Activated CD8-positive, alpha-beta memory T cell treated with anti-CD3 and anti-CD28 coated beads for 4 hours (primary cell): ENCODE measurements at places on chromosomes 6 and 20.

GRCh38 chr20:24935766-24936525 is 13.1 kb upstream of the CST7 start:
- DNase-seq, result no peak

DNA sequence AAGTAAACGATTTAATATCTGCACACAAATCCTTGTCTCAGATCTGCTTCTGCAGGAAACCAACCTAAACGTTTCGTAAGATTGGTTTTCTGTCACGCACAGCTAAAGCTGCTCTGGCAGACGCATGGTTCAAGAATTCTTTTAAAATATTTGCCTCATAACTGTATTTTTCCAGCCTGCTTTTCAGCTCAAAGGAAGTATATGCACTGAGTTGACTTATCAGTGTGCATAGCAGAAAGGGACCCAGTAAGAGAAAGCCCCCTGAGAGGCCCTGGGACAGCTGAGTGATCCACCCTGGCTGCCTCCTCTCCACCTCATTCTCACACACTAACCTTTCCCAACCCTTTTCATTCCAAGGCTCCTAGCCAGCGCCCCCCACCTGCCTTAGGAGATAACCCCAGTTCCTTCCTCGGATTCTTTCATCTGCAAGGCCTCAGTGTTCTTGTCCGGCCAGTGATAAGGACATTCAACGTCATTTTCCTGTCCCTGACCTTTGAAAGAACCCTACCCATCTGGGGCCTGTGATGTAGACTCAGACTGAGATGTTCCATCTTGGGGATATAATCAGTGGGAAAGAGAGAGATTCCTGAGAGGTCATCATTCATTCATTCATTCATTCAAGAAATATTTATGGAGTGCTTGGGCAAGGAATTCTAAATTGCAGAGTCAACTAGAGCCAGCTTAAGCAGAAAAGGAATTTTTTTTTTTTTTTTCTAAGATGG is 22.4 kb upstream of the SLC9A8 start:
- DNase-seq, result no peak

DNA sequence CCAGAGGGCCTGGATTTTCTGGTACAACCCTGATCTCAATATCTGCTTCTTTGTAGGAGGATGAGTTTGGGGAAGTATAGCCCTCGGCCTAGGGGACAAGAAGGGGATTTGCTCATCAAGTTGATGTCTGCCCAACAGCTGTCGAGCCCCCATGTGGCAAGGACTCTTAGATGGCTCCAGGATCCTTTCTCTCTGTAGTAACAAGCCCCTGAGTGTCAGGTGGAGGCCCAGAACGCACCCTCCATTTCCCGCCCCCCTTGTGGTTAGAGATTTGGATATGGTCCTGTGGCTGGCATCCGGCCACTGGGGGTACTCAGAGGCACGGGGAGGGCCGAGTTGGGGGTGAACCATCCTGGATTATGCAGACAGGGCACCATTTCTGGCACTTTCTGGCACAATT is 50.1 kb downstream of the CTCFL start:
- DNase-seq, result no peak

- no peak for DNase-seq
These were observed 75.3 kb downstream of the UTRN start for GRCh38 chr6:144360401-144360800.

- no peak for DNase-seq
These were observed 112.6 kb upstream of the SLC24A3 start for GRCh38 chr20:19099596-19100545.

GRCh38 chr6:117776441-117776840 is 101.2 kb downstream of the NUS1 start:
- DNase-seq, result no peak

- DNase-seq, result no peak
These were observed 195.7 kb downstream of the CD83 start for GRCh38 chr6:14313248-14313647.

DNA sequence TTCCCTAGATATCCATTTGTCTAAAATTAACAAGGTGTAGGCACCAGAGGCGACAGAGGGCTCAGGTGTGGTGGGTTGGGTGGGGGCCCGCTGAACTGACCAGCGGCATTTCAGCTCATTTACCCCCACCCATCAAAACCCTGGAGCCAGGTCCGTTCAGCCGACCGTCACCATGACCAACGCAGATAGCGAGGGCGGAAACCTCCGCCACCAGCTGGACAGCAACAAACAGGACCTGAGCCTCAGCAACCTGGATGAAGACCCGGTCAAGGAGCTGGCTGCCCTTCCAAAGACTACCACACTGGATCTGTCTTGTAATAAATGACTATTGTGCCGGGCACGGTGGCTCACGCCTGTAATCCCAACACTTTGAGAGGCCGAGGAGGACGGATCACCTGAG is 120.8 kb upstream of the LGSN start:
- no peak for DNase-seq

DNA sequence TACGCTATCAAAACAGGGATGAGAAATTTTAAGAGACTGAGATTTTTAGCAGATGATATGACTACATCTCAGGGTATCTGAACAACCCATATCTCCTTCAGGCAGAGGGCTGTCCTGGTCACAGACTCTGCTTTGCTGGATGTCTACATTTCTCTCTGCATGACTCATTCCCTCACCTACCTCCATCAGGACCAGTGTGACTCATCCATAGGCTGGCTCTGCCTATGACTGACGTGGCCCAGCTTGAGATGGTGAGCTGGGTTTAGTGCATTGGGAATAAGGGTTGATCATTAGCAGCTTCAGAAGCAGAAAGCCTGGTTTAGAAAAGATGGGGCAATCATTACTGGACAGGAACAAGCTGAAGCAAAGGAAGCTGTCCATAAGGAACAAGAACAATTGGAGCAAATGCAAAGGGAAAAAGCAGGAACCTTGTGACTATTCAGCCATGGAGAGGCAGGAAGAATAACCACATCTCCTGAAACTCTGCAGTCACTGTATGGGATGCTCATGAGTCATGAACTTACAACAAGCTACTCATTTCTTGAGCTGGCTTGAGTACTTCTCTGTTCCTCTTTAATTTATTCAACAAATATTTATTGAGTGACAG is 86.4 kb upstream of the CBLN4 start:
- DNase-seq, result no peak

DNA sequence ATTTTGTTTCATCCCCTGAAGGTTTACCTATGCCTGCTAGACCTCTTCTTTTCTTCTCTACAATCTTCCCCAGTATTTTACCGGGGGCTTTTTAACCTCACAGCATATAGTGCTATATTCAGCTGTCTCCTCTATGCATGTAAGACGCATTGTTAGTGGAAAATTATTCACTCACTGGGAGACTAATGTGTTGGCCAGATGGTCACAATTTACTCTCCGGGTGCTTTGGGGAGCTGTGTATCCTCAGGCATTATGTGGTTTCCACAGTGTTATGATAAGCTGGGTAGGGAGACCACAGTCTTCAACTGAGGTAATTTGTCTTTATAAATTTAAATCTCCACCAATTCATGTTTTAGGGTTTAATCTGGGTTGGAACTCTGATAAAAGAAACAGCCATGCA is 553.8 kb upstream of the PTCHD4 start:
- DNase-seq, result no peak

DNA sequence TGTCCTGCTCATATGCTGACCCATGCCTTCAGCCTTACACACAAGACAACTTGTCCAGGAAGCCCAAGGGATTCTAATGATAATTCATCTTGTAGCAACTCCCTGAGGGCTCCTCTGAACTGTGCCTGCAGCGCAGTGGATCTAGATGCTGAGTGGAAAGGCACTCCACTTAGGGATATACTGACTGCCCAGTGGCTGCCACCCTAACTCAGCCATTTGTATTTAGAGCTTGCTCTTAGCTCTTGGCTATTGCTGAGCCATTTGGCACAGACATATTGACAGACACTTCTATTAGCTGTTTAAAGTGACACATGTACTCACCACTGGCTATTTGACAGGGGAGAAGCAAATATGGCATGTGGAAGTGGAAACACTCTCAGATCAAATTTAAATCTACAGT is 278.3 kb upstream of the SGK1 start:
- DNase-seq, result no peak

GRCh38 chr6:45899683-45899946 is 116.0 kb downstream of the CLIC5 start:
- no peak for DNase-seq

DNA sequence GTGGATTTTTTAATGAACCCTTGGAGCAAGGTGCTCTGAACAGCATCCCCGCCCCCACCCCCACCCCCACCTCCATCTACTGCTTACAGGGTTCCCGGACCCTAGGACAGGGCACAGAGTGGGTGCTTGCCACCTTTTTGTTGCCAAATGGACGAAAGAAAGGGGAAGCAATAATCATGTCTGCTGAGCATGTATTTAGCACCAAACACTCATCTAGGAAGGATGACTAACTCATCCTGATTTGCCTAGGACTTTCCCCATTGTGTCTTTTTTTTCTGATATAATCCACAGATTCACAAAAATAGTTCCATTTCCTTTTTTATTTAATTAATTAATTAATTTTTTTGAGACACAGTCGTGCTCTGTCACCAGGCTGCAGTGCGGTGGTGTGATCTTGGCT is 1.2 kb upstream of the PLTP start:
- no peak for DNase-seq

DNA sequence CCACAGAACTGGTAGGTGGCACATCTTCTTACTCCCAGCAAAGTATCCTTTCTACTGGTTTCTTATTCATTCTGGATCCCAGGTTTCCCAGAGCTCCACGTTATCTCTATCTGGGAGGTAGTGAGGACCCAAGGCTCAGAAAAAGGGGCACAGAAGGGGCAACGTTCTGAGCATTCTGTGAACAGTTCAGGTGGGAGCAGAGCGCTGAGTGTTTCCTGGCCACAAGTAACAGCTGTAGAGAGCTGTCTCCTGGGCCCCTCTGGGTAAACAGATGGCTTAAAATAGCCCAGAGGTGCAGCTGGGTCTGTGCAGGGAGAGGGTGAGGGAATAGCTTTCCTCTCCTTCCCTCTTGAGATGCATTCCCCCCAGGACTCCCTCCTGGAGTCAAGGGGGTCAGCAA is 2.1 kb downstream of the APOBEC2 start:
- no peak for DNase-seq

DNA sequence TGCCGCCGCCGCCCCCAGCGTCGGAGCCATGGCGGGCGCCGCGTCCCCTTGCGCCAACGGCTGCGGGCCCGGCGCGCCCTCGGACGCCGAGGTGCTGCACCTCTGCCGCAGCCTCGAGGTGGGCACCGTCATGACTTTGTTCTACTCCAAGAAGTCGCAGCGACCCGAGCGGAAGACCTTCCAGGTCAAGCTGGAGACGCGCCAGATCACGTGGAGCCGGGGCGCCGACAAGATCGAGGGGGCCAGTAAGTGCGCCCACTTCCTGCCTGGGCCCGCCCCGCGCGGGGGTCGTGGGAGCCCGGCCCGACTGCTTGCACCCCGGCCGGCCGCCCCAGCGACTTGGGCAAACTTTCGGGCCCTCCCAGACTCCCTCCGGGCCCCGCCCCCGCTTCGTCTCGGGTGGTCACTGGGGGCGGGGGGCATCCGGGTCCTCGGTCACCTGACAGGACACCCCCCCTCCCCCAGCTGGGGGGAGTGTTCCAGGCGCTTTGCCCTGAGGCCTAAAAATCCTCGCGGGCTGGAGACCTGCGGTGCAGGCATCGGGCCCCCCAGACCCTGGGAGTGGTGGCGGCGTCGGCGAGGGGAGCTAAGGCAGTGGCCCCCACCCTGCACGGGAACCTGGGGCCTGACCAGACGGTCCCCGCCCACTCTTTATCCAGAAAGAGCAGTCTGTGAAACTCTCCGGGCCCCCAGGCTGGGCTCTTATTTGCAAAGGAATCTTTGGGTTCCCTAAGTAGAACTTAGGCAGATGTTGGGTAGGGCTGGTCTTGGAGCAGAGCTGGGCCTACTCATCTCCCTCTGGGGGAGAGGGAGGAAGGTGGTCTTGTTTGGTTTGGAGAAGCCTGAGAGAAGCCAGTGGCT is 501 bp downstream of the PLCG1 start:
- DNase-seq, result no peak

DNA sequence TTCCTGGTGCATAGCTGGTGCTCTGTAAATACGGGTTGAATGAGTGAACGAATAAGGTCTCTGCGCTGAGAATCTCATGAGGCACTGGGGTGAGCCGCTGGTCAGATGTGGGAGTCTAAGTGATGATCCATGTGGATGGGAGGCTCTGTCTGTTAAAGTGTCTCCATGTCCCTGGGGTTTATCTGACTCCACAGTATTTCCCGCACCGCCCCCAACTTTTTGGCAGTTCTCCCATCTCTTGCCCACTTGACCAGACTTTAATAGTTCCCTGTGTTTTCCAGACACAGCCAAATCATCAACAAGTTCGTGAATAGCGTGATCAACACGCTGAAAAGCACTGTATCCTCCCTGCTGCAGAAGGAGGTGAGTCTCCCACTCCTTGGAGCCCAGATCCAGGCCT is 9.9 kb downstream of the BPIFA2 start:
- DNase-seq, result no peak

- DNase-seq, result no peak
These were observed 60.2 kb downstream of the CTCFL start for GRCh38 chr20:57464642-57465211.

- no peak for DNase-seq
These were observed 41.8 kb upstream of the GABRR1 start for GRCh38 chr6:89258912-89259311.

- no peak for DNase-seq
These were observed 441.8 kb downstream of the PTPRT start for GRCh38 chr20:42747765-42748411.

- DNase-seq, result no peak
These were observed 9.1 kb downstream of the DNAJC5 start for GRCh38 chr20:63903796-63904561.

DNA sequence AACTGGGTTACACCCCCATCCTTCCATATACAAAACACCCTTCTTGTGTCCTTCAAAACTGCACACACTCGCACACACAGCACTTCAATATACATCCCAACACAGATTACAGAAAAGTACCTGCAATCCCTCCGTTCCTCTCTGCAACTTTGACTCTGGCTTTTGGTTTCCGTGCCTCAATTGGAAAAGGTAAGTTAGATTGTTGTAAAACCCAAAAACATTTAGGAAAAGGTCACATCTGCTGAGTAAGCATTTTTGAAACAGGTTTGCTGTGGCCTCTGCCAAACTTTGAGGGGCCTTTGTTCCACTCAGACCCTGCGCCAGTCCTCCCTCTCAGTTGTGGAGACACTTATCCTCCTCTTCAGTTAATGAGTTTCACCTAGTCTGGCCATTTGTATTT is 4.2 kb downstream of the NKX2-4 start:
- DNase-seq, result no peak

DNA sequence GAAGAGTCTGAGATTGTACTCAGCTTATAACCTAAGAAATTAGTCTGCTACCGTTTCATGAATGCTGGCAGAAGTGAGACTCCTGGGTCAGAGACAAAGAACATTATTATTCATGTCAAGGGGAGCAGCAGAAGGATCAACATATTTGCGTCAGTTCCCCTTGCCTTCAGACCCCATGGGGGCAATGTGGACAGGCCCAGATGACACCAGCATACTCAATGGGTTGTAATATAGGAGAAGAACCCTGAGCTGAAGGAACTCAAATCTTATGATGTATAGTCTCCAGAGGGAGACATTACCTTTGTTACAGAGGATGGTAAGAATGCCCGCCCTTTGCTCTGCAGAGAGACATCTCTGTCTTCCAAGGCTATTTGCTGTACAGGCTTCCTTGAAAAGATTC is 384.4 kb downstream of the EPM2A start:
- no peak for DNase-seq
